Epithelial cell of proximal tubule (primary cell): ENCODE measurements at places on chromosomes 16 and 17.
A peak's percentile ranks its signal among the peaks of the same experiment; 100 is the strongest.

DNA sequence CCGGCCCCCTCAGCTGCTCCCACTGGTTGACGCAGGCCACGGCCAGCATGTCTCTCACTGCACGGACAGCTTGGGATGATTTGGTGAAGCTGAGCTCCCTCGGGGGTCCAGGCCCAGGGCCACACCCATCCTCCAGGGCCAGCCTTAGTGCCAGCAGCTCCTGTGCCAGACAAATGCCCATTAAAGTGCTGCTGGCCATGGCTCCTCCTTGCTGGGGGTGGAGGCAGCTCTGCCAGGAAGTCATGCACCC is 2.5 kb downstream of the TRIM47 start:
- DNase-seq = no peak

DNA sequence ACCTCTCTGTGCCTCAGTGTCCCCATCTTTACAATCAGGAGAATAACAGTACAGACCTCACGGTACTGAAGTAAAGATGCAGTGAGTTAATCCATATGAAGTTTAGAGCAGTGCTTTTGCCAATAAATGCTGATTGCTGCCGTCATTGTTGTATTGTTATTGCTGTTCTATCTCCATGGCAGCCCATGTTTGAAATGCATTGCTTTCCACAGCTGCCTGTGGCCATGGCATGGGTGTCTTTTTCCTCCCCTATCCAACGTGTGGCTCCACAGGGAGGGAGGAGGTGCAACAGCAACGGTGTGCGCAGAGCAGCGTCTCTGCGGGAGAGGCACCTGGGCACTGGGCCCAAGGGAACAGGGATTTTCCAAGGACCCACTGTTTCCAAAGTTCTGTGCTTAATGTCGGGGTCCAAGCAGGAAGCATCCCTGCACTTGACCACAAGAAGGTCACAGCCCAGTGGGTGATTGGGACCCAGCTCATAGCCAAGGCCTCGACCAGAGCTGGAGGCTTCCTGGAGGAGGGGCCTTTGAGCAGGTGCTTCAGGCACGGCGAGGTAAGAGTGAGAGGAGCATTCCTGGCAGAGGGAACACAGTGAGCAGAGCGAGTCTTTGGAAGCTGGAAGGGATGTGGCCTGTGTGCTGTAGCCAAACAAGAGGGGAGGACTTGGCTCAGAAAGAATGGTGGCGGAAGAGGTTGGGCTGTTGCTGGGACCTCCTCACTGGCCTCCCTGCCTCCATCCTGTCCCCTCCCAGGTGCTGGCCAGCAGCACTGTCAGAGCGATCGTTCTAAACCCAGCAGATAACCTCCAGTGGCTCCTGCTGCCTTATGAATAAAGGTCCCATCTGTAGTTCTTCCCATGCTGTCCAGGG is 3.9 kb downstream of the RAI1 start:
- no peak for DNase-seq

DNA sequence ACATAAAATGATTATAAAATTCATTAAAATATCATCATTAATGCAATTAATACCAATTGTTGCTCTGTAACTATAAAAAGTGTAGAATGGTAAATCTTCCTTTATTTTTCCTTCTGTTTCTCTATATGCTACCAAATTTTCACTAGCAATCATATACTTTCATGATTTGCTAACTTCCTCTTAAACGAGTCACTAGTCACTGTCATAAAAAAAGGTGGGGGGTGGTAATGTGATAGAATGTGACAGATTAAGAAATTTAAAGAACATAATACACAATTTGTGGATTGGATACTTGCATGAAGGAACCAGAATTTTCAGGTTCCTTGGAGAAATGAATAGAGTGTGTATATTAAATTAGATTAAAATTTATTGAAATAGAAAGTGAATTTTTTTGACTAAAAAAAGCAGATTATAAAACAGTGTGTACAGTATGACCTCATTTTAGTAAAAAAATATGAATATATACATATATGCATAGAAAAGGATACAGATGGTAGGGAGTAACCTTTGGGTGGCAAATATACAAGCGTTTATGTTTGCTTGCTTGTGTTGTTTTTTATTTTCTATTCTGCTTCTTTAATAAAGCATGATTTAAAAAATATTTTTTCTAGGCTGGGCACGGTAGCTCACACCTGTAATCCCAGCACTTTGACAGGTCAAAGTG is 56.7 kb upstream of the C17orf78 start:
- no peak for DNase-seq

- DNase-seq = peak; percentile 72
Measured at GRCh38 chr17:31787857-31788570, 71.0 kb downstream of the COPRS start.

GRCh38 chr16:85392756-85393673 is 220.1 kb upstream of the GSE1 start:
- DNase-seq = no peak

DNA sequence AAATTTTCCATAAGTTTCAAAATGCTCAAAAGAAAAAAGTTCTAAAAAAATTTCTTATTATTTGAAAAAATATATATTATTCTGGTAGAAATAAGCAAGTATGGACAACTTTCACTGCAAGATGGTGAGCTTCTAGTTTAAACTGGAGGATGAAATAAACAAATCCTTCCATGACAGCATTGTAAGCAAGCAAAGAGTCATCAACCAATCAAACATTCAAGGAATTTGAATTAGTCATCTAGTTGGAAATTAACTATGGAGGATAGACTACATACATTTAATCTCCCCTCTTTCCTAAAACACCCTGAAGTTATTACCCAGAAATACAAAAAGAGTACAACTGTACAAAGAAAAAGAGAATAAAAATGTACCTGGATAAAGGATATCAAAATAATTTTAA is 51.0 kb upstream of the IRX5 start:
- no peak for DNase-seq

- DNase-seq = peak; percentile 41
Measured at GRCh38 chr17:57523926-57524632, 221.0 kb downstream of the CCDC182 start.

GRCh38 chr17:8481089-8481488 is 45.4 kb downstream of the NDEL1 start:
- no peak for DNase-seq

DNA sequence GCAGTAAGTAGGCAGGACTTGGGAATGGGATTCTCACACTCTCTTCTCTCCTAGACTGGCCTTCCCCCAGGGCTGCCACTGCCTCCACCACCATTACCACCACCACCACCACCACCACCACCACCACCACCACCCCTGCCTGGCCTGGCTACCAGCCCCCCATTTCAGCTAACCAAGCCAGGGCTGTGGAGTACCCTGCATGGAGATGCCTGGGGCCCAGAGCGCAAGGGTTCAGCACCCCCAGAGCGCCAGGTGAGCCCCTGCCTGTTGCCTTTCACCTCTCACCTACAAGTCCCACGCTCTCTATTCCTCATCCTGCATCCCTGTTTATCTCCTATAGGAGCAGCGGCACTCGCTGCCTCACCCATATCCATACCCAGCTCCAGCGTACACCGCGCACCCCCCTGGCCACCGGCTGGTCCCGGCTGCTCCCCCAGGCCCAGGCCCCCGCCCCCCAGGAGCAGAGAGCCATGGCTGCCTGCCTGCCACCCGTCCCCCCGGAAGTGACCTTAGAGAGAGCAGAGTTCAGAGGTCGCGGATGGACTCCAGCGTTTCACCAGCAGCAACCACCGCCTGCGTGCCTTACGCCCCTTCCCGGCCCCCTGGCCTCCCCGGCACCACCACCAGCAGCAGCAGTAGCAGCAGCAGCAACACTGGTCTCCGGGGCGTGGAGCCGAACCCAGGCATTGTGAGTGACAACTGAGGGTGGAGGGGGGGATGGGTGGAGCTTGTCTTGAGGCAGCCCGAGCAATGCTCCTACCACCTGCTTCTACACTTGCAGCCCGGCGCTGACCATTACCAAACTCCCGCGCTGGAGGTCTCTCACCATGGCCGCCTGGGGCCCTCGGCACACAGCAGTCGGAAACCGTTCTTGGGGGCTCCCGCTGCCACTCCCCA is 7.9 kb upstream of the TMEM88 start:
- DNase-seq = no peak

DNA sequence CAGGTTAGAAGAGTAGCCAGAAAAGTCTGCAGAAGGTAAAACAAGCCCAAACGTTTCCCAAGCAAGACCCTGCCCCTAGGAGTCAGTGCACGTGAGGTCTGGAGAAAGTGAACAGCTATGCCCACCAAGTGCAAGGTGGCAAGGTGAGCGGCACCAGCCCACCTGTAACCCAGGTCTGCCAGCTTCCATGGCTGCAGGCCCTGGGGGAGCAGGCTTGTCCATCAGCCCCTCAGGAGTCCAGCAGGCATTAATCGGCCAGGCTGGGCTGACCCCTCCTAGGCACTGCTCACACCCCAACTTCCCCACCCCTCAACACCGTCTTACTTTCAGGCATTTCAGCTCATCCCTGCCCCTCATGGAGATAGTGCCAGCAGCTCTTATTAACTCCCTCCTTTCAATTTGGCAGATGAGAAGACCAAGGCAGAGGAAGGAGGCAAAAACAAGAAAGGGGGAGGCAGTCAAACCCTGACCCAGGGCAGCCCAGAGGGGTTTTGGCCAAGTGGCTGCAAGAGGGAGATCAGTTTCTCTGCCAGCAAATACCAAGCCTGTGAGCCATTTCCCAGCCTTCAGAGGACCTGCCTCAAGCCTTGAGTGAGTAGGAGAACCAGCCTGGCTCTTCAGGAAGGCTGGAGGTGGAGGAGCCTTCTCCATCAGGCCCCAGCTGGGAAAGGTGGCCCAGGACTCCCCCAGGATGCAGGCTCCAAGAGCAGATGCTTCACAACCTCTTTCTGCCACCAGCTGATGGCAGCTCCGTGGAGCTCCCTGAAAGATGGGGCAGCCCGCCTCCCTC is 14.7 kb downstream of the BEAN1 start:
- no peak for DNase-seq

- DNase-seq = no peak
Measured at GRCh38 chr16:7351610-7352510, 19.2 kb downstream of the RBFOX1 start.

GRCh38 chr17:8572764-8573163 is 57.8 kb downstream of the MYH10 start:
- DNase-seq = no peak

DNA sequence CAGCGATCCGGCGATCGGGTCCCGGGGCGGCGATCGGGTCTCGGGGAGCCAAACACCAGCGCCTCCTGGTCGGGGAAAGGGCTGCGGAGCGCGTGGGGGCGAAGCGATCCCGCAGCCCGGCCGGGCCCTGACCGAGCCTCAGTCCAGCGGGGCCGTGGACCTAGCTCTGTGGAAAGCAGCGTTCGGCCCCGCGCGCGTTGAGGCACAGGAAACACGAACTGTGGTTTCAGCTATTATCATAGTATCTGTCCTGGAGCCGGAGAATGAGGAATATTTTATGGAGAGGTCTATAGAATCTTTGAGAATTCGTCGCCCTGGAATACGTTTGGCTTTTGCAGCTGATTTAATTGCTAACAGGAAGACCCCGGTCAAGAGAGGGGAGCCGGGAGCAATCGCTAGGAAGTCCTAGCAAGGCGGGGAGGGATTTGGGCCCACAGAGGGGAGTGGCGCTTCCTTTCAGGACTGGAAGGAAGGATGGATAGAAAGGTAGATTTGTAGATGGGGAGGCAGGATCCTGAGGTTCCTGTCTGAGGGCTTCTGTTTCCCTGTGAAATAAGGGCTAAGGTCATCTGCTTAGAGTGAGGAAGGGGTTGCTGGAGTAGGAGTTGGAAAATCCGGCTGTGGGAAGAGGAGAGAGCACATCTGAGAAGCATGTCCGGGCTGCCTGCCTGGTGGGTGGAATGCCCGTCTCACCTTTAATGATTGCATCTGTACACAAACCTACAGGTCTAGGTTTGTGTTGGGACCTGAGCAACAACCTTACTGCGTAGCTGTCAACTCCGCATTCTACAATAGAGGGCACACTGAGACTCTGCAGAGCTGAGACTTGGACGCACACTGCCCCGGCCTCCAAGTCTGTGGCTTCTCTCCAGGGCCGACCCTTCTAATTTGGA is 770 bp downstream of the CCNF start:
- DNase-seq = no peak

DNA sequence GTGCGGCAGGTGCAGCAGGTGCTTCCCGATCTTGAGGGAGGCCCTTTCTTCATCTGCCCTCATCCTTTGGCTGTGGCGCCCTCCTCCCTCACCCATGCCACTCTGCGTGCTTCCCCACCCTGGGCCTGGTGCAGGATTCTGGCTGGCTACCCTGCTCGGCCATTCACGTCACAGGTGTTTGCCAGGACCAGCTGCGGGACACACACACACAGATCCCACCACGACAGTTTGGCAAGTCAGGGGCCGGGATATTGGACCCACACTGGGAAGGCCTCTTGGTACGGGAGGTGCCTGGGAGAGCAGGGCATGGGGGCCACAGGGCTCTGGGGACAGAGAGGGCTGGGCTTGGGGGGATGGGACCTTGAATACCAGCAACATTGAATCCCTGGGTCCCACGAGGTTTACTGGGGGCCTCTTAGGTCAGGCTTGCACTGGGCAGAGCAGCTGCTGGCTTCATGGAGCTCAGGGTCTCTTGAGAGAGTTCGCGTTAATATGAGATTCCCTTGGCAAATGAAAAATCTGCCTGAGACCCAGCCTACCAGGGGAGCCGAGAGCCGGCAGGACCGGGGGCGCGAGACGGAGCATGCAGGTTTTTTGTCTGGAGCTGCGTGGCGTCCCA is 15.1 kb downstream of the ADCY7 start:
- DNase-seq = no peak
